ENCODE measurements at places on chromosomes 3 and 15. TPM values are rescaled to one million over a fixed set of nuclear protein-coding genes. Genes with fewer than 3 reads are reported as not detected.

Gene GRK7
- total RNA-seq, result not detected

Gene LACTB
- 12.6 TPM for total RNA-seq

Gene TMEM207
- total RNA-seq, result not detected

Gene MOBP
- total RNA-seq, result not detected

Gene EXD1
- total RNA-seq, result not detected

Gene ZNF774
- 5.5 TPM for total RNA-seq

- no peaks in the 10 kb centered on the region for H3K27me3 ChIP-seq
- H3K27ac ChIP-seq, result no peak overlapping the region
- peaks cover 4% of the 10 kb centered on the region for H3K4me1 ChIP-seq
These were observed 2.8 kb upstream of the PAK2 start for GRCh38 chr3:196736670-196737374.

GRCh38 chr15:41568350-41569017, 9.5 kb downstream of the TYRO3 start:
- peak overlapping the region; percentile 90 for H3K27ac ChIP-seq
- peaks cover 4% of the 10 kb centered on the region for H3K36me3 ChIP-seq
- no peak for DNase-seq

GRCh38 chr3:144770915-144771351, 799.3 kb downstream of the DIPK2A start:
- no peak for DNase-seq
- H3K27ac ChIP-seq, result no peak overlapping the region
- H3K4me3 ChIP-seq, result no peak overlapping the region
- H3K27me3 ChIP-seq, result no peaks in the 10 kb centered on the region
- H3K4me1 ChIP-seq, result peaks cover 12% of the 10 kb centered on the region

DNA sequence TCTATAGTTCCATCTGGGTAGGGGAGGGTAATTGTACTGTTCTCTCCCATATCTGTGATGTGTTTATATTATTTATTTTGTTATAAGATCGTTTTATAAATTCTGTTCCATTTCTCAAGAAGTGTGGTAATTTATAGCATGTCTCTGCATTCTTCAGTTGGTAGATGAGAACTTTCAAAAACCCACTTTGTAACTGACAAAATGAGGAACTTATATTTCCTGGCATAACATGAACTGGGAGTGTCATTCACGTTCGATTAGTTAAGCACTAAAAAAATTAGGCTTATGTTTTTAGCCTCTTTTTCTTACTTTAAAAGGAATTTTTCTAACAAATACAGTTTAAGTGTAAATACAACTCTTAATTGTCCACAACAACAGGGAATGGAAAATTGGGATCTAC, 230.8 kb downstream of the CGGBP1 start:
- H3K27me3 ChIP-seq, result no peaks in the 10 kb centered on the region
- DNase-seq, result no peak
- H3K4me1 ChIP-seq, result no peaks in the 10 kb centered on the region

- DNase-seq, result no peak
- no peaks in the 10 kb centered on the region for H3K36me3 ChIP-seq
- H3K27me3 ChIP-seq, result no peaks in the 10 kb centered on the region
- H3K4me3 ChIP-seq, result no peak overlapping the region
- no peak overlapping the region for H3K27ac ChIP-seq
- H3K4me1 ChIP-seq, result no peaks in the 10 kb centered on the region
These were observed 1163.7 kb downstream of the SI start for GRCh38 chr3:163914567-163914966.

- H3K36me3 ChIP-seq, result no peaks in the 10 kb centered on the region
- DNase-seq, result no peak
- H3K4me1 ChIP-seq, result no peaks in the 10 kb centered on the region
- no peak overlapping the region for H3K27ac ChIP-seq
- H3K27me3 ChIP-seq, result peaks cover 12% of the 10 kb centered on the region
These were observed 57.5 kb downstream of the MFSD1 start for GRCh38 chr3:158859362-158859761.

DNA sequence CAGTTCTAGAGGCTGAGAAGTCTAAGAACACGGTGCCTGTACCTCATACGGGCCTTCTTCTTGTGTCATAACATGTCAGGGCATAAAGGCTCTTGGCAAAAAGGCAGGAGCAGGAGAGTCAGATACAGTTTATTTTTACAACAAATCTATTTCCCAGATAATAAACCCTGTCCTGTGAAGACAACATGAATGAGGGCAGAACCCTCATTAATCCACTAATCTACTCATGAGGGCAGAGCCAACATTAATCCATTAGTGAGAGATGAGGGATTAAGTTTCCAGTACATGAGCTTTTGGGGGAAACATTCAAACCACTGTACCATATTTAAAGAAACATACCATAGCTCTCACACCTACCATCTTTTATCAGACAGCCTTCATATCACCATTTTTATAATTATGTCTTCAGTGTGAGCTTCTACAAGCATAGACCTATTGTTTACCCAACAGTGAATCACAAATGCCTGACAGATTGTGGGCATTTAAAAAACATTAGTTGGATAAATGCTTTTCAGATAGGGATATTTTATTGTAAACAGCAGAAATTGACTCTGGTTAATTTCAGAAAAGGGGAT, 645.8 kb downstream of the GRM7 start:
- DNase-seq, result no peak
- peaks cover 19% of the 10 kb centered on the region for H3K4me1 ChIP-seq
- H3K36me3 ChIP-seq, result no peaks in the 10 kb centered on the region
- no peak overlapping the region for H3K4me3 ChIP-seq
- no peaks in the 10 kb centered on the region for H3K27me3 ChIP-seq

GRCh38 chr3:186617036-186617946, 4.4 kb downstream of the AHSG start:
- peaks cover 62% of the 10 kb centered on the region for H3K27me3 ChIP-seq
- H3K4me3 ChIP-seq, result peak overlapping the region; percentile 36
- H3K27ac ChIP-seq, result peak overlapping the region; percentile 55
- DNase-seq, result peak; percentile 82
- peaks cover 10% of the 10 kb centered on the region for H3K4me1 ChIP-seq
- H3K36me3 ChIP-seq, result no peaks in the 10 kb centered on the region

- no peak overlapping the region for H3K27ac ChIP-seq
- no peak for DNase-seq
- H3K4me3 ChIP-seq, result no peak overlapping the region
- peaks cover 25% of the 10 kb centered on the region for H3K27me3 ChIP-seq
- H3K4me1 ChIP-seq, result peaks cover 11% of the 10 kb centered on the region
These were observed 4.7 kb upstream of the ARNT2 start for GRCh38 chr15:80399508-80399907.

DNA sequence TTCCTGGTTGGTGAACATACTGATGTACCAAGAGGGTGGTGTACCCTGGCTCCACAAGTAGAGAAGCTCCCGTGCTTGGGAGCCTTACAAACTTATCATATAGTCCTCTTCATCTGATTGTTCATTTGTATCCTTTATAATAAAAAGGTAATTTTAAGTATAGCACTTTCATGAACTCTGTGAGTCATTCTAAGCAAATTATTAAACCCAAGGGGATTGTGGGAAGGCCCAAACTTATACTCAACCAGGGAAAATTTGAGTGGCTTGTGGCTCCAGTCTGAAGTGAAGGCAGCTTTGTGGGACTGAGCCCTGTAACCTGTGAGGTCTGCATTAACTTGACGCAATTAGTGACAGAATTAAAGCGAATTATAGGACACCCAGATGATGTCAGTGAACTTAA, 29.0 kb downstream of the TTBK2 start:
- no peaks in the 10 kb centered on the region for H3K4me1 ChIP-seq
- no peak overlapping the region for H3K27ac ChIP-seq
- no peaks in the 10 kb centered on the region for H3K27me3 ChIP-seq
- peaks cover 13% of the 10 kb centered on the region for H3K36me3 ChIP-seq
- H3K4me3 ChIP-seq, result no peak overlapping the region

DNA sequence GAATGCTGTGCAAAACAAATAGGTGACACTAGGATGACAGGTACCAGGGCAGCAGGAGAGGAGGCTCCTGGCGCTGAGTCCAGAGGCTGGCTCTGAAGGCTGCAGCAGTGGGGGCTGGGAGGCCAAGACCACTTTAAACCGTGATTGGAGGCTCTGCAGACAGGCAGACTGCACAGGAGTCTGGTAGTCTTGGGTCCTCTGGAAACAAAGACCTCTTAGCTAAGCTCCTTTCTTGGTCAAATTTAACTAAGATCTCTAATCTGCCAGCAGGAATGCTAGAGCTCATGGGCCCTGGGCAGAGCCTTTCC, 4.4 kb upstream of the MUSTN1 start:
- H3K27me3 ChIP-seq, result no peaks in the 10 kb centered on the region
- H3K4me1 ChIP-seq, result peaks cover 20% of the 10 kb centered on the region
- no peak overlapping the region for H3K27ac ChIP-seq

- H3K27me3 ChIP-seq, result no peaks in the 10 kb centered on the region
- H3K27ac ChIP-seq, result peak overlapping the region; percentile 22
- DNase-seq, result no peak
- H3K4me3 ChIP-seq, result peak overlapping the region; percentile 8
- H3K36me3 ChIP-seq, result no peaks in the 10 kb centered on the region
These were observed 199.8 kb downstream of the WDR72 start for GRCh38 chr15:53559364-53560277.

Measured in type B pancreatic cell (in vitro differentiated cells).